ENCODE measurements at places on chromosomes 13 and 19. TPM values are rescaled to one million over a fixed set of nuclear protein-coding genes. Genes with fewer than 3 reads are reported as not detected.

Gene UBE2L5
- 0.59 TPM for total RNA-seq

Gene MAP4K1
- total RNA-seq = under 0.01 TPM

DNA sequence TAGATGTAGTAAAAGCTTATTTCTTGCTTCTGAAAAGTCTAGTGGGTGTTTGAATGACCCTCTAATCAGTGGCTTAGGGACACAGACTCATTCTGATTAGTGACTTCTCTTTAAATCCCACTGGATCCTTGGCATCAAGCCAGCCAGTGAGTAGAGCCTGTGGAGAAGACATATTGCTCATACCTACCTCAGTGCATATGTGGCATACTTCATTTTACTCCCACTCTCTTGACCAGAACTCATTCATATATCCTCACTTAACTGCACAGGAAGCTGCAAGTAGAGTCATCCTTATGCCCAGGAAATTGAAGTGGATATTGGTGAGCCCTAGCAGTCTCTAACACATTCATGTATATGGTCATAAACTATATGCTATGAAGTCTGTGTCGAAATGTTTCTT is 148.3 kb downstream of the PDS5B start:
- no peak for DNase-seq

DNA sequence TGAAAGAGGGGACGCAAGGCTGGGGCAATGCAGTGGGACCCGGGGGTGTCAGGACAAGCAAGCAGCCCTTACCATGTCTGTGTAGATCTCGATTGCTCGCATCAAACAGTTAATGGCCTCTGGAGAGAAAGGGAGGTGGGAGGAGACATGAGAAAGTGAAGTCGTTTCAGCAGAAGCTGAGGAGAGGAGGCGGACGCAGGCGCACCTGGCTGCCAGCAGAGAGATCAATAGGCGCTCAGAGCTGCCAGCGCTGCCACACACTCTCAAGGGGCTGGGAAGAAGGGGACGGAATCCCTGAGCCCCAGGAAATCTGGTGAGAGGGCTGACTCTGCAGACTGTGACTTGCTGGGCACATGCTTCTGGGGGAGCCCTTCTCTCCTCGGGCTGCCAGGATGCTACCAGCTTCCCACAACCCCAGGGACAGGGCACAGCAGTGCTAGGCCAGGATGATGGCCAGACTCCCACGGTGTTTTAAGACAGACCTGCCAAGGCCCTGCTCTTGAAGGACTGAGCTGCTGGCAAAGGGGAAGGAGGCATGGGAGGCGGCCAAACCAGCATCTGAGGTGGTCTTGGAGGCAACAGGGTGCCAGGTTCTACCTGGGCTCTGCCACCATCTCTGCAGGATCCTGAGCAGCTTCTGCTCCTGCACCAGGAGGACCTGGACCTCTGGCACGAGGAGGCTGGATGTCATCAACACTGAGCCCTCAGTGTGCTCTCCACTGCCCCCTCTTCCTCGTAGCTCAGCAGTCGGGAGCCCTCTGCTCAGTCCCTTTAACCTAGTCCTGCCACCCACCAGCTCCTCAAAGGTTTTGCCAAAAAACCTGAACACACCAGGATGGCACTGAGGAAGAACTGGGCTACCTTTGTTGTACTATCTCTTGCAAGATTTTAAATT is 11.7 kb upstream of the KPTN start:
- DNase-seq = peak; percentile 81

Gene ZNF416
- total RNA-seq = 4.3 TPM

- DNase-seq = peak; percentile 93
Observed at GRCh38 chr19:42191855-42192254, 25.6 kb downstream of the DEDD2 start.

DNA sequence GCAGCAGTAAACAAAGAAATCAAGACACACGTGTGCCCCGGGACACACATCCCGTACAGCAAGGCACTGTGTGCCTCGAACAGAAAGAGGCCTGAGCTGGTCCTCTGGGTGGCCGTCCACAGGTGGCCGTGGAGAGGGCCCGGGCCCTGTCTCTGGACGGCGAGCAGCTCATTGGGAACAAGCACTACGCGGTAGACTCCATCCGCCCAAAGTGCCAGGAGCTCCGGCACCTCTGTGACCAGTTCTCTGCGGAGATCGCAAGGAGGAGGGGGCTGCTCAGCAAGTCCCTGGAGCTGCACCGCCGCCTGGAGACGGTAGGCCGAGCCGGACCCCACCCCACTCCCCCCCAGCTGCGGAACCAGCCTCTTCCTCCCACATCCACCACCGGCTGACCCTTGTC is 30.7 kb upstream of the F7 start:
- no peak for DNase-seq

Gene AZU1
- total RNA-seq = not detected

Gene PRTN3
- total RNA-seq = not detected

DNA sequence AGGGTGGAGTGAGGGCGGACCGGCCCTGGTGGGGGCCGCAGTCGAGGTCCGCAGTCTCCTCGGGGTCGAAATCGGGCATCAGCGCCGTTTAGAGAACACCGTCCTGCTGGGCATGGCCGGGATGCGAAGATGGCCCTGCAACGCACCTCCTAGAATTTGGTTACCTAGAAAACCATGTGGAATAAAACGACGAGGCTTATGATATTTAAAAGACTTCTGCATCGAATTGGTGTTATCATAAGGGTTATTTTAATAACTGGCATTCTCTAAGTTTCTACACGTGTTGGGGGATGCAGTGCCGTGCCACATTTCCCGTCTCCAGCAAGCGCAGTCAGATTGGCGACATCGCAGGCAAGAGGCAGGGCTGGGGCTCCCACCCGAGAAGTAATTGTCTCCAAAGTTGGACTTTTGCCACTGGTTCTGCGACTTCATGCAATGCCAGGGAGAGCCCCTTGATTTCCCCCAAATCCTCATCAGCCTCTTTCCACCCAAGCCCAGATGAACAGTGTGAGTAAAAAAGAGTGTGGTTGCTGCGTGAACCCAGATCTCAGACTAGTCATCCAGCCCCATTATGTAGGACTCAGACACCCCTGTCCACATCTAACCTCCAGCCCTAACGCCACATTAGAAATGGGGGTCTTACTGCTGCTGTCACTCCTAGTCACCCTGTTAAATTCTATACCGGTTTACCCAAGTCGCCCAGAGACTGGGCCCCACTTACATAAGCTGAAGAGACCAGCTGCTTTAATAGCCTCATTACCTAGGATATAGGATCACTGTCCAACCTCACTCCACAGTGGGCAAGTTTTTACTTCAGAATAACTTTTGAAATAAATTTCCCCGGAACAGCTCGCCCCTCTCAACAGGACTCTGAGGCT is 571 bp upstream of the DHRS12 start:
- peak; percentile 75 for DNase-seq

GRCh38 chr13:80509264-80509663 is 168.3 kb upstream of the SPRY2 start:
- no peak for DNase-seq

GRCh38 chr13:36750461-36750860 is 68.6 kb upstream of the RFXAP start:
- DNase-seq = no peak

DNA sequence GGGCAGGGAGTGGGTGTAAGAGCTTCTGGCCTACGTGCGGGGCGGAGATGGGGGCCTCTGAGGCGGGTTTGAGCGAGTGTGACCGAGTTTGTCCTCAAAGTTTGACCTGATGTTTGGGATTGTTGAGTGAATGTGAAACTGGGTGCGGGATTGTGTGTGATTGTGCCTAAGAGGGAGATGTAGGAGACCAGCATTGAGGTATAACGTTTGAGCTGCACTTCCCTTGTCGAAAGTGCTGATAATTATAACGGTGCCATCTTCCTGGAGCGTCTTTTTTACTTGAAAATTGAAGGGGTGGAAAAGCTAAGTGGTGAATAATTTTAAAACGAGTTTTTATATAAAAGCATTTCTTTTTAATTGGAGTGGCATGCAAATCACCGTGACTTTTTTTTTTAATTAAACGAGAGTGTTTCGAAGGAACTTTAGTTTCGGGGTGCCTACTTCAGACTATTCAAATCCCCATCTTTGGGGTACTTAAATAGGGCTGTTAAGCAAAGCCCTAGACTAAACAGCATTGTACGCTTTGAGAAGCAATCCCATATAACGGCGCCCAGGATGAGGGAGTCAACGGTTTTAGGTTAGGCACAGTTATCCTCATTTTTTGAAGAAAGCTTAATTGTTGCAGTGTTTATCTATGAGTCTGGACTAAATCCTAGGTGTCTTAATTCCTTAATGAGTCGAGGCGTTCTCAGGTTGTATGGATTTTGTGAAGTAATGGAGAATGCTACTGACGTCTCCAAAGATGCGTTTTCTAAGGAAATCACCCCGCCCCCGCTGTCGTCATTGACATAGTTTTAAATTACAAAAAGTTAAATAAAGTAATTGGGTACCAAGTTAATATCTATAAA is 594 bp downstream of the ZNF146 start:
- DNase-seq = peak; percentile 27

DNA sequence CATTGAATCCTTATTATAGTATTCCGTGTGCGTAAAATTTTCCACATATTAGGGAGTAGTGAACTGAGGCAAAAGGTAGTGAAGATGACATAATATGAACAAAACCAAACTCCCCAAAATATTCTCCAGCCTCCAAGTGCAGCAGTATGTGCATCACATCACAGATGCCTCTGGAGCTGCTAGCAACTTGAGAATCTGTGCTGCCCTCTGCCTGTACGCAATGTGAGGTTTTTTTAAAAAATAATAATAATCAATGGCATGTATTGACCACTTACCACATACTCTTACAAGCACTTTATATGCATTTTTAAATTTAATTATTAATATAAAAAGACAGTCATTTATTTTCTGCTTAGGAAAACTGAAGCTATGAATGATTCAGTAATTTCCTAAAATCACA is 583.0 kb upstream of the SPRY2 start:
- no peak for DNase-seq

DNA sequence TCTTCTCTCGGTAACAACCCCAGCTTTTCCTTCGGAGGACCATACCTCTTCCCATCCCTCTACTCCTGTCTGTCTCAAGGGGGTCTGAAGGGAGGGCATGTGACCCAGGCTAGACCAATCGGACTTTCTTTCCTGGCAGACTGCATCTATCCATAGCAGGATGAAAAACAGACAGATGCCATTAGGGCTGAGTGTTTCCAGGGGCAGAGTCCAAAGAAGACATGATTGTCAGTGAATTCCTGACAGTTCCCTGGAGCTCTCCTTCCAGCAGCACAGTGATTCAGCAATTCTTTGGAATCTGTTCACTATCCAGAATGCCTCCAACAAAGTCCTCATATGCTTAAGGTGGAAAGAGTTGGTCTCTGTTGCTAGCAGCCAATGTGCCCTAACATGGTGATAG is 189.8 kb downstream of the KCTD12 start:
- peak; percentile 46 for DNase-seq

- DNase-seq = no peak
Observed at GRCh38 chr13:100196375-100196774, 107.5 kb downstream of the PCCA start.

DNA sequence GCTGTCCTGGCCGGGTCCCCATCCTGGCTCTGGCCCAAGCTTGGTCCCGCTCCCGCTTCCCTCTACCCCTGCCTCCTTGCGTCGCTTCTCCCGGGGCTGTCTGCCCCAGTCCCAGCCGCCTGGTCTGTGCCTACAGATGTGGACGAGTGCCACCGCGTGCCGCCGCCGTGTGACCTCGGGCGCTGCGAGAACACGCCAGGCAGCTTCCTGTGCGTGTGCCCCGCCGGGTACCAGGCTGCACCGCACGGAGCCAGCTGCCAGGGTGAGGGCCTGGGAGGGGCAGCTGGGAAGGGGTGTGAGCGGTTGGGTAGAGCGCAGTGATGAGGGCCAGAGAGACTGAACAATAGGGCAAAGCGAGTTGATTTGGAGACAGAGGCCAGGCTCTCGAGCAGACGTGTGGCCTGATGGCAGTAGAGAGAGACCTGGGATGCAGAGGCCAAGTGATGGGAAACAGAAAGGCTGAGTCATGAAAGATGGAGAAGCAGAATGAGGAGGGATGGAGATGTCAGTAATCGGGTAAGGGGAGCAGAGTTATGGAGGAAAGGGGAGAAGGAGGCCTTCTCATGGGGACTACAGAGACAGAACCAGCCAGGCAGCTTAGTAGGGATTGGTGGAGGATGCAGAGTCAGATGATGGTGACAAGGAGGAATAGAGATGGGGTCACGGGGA is 9.4 kb downstream of the LTBP4 start:
- DNase-seq = peak; percentile 90

Gene RASAL3
- total RNA-seq = under 0.01 TPM

DNA sequence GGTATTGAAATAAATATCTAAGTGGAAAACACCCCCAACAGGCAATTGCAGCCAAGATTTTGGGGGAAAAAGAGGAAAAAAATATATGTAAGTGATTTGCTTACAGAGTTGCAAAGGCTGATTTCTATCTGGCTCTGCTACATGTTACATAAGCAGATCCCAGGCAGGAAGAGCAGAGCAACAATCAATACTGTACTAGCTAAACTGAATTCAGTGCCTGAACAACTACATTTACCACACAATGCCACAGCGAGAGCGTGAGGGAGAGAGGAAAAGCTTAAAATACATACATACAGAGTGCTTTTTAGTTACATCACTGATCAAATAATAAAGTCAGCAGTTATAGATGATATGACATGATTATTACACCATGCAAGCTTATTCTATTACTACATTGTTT is 665.6 kb upstream of the ARGLU1 start:
- no peak for DNase-seq

GRCh38 chr13:64640002-64640401 is 2590.1 kb downstream of the PCDH9 start:
- DNase-seq = no peak

Gene MBD3L3
- total RNA-seq = not detected

Gene ZNF534
- total RNA-seq = not detected

DNA sequence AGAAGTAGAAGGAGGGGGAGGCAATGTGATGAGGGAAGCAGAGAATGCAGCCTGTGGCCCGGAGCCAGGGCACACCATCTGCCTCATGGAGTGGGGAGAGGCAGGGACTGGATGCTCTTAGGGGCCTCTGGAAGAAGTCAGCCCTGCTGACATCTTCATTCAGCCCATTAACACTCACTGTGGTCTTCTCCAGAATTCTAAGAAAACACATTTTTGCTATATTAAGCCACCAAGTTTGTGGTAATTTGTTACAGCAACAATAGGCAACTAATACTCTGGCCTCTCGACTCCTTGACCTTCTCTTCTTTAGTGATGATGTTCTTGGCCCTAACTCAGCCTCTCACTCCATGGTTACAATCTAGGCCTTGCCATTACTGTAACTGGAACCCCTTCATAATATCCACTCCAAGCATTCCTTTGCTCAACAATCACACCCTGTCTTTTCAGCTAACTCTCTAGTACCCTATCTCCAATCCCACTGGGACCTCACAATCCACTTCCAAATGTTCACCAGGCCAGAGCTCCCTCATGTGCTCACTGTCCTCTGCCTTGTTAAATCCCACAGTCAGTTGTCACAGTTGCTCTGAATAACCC is 98.5 kb downstream of the MIPEP start:
- DNase-seq = peak; percentile 81

GRCh38 chr19:5953030-5953589 is 24.8 kb downstream of the RANBP3 start:
- DNase-seq = peak; percentile 80
